ENCODE measurements at places on chromosomes 5 and 9.
A peak's percentile ranks its signal among the peaks of the same experiment; 100 is the strongest.

DNA sequence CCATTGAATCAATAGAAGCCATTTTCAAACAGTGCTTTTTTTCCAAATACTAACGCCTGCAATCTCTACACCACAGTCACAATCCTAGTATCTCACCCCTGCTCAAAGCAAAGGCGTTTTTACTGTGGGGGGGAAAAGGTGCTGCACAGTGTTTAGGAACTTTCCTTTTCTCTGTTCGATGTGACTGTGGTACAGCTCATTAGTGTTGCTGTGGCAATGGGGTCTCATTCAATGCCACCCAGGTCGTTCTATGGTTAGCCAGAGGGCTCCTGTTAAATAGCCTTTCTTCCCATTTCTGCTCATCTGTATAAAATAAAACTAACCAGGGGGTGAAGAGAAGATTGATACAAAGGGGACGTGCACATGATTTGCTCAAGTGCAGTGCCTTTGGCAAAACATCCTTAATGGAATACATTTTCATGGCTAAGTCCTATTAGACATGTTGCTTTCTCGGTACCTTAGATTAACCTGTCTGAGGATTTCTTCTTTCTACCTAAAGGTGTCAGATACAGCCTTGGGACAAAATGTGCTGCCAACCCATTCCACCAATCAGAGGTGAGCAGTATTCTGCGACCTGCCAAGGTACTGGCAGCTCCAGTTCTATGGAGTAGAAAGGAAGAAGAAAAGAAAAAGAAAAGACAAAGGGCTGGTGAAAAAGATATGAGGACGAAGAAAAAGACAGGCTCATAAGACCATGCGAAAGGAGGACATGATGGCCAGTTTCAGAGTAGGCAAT, 651.4 kb upstream of the DMAC1 start:
- DNase-seq = no peak

GRCh38 chr9:126114850-126115460, 211.7 kb upstream of the MVB12B start:
- DNase-seq = no peak

- DNase-seq = no peak
Observed at GRCh38 chr9:131700076-131700475, 39.8 kb downstream of the RAPGEF1 start.

DNA sequence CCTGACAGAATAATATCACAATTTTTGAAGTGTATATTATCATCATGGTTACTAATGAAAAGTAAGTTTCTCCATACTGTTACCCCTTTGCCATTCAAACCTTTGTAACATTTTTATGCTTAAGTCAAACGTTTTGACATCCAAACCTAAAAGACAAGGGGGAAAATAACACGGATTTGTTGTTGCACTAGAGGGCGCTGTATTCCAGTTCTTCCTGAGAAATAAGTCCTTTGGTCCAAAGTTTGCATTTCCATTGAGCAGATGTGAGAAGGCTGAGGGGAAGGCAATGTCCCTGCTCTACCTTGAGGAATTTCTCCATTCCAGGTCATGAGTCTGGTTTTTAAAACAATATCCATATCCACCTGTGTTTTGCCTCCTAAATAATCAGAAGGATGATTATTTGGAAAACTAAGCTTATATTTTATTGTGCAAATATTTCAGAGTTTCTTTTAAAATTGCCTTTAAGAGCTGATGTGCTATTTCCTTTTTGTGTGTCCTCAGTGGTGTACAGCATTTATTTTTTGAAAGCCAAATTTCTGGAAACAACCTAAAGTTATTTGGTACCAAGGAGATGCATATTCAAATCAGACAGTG, 9.7 kb downstream of the LECT2 start:
- peak; percentile 27 for DNase-seq

- no peak for DNase-seq
Observed at GRCh38 chr5:83715236-83716065, 5.2 kb downstream of the HAPLN1 start.

GRCh38 chr5:57207007-57207653, 33.3 kb downstream of the GPBP1 start:
- no peak for DNase-seq

- no peak for DNase-seq
Observed at GRCh38 chr5:156640691-156641241, 209.3 kb upstream of the PPP1R2B start.
